B cell (primary cell): ENCODE measurements at places on chromosomes 4 and X. TPM values are rescaled to one million over a fixed set of nuclear protein-coding genes. Genes with fewer than 3 reads are reported as not detected.
A peak's percentile ranks its signal among the peaks of the same experiment; 100 is the strongest.

- no peak for DNase-seq
Measured at GRCh38 chrX:27446423-27446822, 16.7 kb downstream of the PPP4R3C start.

DNA sequence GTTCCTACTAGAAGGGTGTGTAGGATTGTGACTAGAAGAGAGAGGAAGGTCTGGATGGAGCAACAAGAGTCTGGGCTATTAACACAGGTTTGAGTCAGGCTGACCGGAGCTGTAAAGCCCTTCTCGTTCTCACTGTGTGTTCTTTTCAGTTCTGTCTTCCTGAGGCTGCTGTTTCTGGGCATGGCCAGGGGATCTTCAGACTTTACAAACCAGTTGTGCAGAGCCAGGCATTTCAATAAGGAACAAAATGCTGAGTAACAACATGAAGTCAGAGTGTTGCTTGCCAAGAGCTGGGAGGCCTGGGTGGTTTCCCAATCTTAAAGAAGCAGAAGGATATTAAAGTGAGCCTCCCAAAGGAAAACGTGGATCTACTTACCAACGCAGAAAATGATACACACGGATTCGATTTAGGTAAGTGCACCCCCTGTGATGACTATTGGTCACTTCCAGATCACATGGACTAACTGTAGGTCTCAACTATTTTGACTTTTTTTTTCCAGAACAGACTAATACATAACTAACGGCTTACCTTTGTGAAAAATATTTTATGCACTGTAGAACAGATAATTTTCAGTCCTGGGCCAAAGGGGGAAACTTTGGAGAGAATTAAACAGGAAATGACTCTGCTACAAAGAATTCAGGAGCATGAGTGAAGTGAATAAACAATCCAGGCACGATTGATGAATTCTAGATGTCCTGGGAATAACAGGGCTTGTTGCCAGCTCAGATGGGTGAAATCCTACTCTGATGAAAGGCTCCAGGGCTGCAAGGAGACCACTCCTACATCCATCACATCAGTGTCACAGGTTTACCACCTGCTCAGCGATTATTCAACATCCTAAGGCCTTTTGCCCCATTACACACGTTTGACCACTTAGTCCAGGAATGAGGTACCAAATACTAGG lies 94.5 kb downstream of the ANXA3 start:
- no peak for DNase-seq

DNA sequence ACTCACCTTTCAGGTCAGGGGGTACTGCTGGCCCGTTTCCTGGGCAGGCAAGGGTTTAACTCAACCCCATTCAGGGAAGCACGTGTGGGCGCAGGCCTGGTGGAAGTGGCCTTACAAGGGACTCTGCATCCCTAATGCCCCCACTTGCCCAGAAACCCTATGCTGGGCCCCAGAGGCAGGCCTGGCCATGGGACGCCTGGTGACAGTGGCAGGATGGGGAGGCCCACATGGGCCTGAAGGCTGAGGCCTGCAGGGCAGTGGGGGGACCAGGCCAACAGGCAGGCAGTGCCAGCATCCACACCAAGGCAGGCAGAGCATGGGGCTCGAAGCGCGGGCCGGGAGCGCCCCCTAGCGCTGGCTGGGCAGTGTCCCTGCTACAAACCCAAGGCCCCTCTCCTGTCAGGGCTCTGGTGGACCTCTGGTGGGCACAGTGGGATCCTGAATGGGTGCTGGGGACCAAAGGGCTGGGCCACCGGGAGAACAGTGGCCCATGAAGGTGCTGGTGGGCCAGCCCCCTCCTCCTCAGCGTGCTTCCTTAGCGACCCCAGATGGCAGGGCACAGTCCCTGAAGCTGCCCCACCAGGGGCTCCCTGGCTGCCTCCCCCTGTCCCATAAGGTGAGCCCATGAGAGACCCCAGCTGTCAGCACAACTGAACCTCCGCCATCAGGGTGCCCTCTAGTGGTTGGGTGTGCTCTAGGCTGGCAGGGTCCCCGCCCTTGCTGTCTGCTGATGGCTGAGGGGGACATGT lies 16.8 kb downstream of the FGFR3 start:
- peak; percentile 74 for DNase-seq

DNA sequence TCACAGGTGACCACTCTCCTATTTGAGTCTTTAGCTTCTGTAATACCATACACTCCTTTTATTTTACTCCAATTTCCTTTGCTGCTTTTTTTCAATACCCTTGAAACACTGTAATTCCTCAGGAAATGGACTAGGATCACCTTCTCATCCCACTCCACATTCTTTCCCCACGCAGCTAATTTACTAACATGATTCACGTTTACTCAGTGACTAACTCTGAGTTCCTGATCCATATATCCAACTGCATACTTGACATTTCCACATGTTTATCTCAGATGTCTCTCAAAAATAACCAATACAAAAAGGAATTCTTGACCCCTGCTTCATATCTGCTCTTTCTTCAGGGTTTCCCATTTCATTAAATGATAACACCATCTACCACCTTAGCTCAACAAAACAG lies 19.9 kb downstream of the RPS6KA6 start:
- no peak for DNase-seq

DNA sequence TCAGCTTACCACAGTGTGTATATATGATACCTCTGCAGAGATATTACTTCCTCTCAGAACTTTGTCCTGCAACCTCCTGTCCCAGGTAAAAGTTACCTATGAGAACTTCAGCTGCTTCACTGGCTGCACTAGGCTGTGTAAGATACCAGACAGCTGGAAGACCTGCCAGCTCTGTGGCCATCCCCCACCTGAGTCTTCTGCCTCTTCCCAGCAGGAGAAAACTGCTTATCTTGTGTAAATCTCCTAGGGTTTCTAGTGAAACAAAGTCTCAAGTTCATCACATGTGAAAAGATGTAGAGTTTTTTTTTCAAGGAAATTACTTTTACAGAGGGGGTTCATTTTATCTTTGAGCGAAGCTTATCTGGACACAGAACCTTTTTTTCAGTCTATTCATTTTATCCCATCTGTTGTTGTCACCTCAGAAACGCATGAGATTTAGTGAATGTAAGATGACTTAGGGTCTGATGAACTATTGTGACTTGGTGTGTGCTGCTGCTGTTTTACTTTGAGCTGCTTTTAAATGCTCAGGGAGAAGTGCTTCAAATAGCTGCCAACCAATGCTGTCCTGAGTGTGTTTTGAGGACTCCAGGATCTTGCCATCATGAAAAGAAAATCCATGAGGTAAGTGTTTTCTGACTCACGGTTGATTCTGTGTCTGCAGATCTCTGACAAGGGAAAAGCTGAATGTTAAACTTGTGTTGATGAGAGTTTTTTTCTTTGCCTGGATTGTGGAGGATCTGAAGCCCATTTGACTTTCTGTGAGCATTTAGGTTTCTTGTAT lies 187.8 kb downstream of the FRAS1 start:
- no peak for DNase-seq

GRCh38 chrX:72609313-72609712 lies 36.7 kb upstream of the HDAC8 start:
- DNase-seq: no peak

DNA sequence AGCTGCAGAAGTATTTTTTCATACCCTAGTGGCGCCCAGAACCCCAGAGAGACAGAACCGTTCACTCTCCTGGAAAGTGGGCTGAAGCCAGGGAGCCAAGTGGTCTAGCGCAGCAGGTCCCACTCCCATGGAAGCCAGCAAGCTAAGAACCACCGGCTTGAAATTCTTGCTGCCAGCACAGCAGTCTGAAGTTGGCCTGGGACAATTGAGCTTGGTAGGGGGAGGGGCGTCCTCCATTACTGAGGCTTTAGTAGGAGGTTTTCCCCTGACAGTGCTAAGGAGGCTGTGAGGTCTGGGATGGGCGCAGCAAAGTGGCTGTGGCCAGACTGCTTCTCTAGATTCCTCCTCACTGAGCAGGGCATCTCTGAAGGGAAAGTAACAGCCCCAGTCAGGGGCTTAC lies 84.5 kb upstream of the ATXN3L start:
- DNase-seq: no peak

- no peak for DNase-seq
Measured at GRCh38 chrX:72308209-72308565, 2.5 kb upstream of the CITED1 start.

GRCh38 chr4:3669553-3669949 lies 96.6 kb upstream of the ADRA2C start:
- no peak for DNase-seq

RIPPLY1 gene
- not detected in 2 replicates for total RNA-seq

AFM gene
- total RNA-seq: not detected in 2 replicates

FABP2 gene
- not detected in 2 replicates for total RNA-seq

RPS6KA3 gene
- 63.0 and 64.0 TPM in 2 replicates for total RNA-seq

GAGE12J gene
- not detected in 2 replicates for total RNA-seq
